Right lobe of liver (tissue), 6 donors: ENCODE measurements at places on chromosomes 7 and 10. TPM values are rescaled to one million over a fixed set of nuclear protein-coding genes. Genes with fewer than 3 reads are reported as not detected.

DNA sequence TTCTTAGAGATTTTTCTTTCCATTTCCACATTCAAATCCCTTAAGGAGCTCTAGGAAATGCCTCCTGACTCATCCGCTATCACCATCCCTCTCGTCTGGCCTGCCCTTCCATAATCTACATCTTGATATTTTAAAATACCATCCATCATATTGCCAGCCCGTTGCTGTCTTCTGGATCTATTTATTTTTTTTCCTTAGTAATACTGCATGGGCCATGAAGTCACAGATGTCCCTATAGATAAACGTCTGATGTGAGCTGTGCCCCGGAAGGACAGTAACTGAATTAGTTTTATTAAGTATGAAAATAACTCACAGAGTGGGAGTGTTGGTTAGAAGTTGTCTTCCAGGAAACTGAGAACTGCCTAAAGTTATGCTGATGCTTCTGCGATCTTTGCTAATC, 76.2 kb downstream of the KLF6 start:
- DNase-seq: no peak

DNA sequence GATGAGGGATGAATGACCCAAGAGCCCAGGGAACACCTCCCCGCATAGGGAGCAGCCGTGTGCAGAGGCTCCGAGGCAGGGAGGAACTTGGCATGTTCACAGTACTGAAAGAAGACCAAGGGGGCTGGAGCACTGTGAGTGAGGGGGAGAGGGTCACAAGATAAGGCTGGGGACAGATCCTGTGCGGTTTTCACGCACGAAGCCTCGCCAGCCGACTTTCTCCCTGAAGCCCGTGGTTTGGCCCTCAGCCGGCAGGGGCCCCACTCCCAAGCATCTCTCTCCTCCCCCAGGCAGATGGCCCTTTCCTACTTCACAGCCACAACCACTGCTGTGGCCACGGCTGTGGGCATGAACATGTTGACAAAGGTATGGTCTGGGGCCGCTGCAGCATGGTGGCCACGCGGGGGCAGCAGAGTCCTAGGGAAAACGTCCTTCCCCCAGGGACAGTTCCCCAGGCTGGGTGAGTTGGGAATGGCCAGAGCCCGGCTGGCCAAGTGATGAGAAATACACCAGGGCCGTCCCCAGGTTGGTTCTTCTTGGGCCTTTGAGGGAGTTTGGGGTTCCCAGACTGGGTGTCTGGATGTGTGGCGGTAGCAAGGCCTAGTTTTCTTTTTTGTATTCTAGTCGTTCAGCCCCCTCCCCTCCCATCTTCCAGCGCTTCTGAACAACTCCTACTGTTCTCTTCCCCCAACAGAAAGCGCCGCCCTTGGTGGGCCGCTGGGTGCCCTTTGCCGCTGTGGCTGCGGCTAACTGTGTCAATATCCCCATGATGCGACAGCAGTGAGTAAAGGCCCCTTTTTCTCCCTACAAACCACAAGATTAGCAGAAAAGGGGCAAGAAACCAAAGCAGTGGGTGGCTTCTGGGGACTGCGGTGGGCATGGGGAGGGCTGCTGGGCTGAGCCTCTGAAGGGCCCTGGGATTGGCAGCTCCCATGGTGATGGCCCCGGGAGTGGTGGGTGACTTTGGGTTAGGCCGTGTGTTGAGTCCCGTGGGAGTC, 14.4 kb upstream of the WBP1L start:
- peak; percentile 87 for DNase-seq

DNA sequence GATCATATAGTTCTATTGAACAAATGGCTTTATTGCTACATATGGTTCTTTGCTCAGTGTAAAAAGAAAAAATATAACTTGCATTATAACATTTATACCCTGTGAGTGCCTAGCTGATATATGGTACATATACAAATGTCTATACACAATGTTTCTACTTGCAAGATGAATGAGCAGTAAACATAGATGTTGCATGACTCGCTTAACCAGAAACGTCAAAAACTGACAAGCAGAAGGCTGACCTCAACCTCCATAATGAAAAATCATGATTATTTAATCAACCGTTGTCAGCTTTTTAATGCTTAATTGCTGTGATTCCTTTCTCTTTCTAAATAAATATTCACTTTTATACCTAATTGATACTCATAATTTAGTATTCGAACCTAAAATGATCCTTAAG, 183.3 kb downstream of the PTN start:
- no peak for DNase-seq

DNA sequence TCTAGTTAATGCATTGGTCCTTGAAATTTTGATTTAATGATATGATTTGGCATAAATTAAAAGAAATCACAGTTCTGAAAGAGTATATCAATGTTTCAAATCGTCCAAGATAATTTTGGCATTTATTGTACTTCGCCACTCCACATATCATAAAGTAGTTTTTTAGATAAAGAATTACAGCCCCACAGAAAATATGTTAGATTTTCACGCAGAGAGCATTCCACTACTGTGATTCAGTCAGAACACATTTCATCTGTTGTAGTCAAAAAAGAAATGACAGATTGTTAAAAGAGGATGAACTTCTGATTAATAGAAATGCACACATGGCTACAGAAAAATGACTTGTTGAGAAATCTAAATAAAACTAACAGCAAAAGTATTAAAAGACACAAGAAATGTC, 1063.5 kb upstream of the LRRN3 start:
- DNase-seq: no peak

DNA sequence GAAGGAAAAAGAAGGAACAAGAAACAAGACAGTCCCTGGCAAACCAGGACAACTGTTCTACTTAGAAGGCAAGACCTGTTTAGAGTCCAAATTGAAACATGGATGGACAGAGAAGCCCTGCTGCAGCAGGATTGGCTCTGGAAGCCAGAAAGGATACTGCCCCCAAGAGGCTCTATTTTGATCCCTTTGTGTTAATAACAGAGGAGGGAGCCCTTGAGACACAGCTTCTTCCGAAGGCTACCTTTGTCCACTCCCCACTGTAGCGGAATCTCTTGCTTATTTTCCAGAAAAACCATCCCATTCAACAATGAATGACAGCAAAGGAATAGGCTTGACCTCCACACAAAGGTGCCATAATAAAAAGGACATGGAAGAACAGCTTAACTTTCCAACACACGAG, 120.3 kb upstream of the FOXK1 start:
- DNase-seq: no peak

The LDB3 gene
- 0.12 TPM for total RNA-seq

The SEMA3C gene
- total RNA-seq: 0.39 TPM

The CALHM1 gene
- not detected for total RNA-seq
